NCI-H526 (cell line): ENCODE measurements at places on chromosomes 1 and 21.
A peak's percentile ranks its signal among the peaks of the same experiment; 100 is the strongest.

GRCh38 chr21:41564871-41565274 lies 56.9 kb upstream of the TMPRSS2 start:
- DNase-seq, result no peak

DNA sequence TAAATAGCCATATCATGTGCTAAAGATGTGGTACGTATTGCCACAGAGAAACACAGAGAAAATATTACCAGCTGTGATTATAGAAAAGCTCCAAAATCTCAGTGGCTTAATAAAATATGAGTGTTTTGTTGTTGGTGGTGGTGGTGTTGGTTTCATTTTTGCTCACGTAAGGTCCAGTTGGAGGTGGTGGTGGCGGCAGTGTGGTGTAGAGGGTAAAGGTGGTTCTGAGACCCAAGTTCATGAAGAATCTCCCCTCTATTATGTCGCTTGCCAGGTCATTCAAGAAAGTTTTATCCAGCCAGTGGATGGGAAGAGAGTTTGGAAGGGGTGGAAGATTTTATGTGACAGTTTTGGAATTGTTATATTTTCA lies 217.6 kb upstream of the SAMSN1 start:
- no peak for DNase-seq

DNA sequence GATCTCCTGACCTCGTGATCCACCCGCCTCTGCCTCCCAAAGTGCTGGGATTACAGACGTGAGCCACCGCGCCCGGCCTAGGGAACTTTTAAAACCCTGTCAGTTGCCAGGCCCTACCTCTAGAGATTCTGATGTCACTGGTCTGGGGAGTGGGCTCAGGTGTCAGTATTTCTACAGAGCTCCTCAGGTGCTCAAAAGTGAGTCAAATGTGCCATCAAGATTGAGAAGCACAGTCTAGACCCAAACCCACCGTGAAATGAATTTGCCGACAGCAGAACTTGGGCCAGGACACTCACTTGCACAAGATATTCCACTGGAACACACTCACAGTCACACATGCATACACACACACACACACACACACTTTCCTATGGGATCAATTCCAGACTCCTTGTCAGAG lies 215.5 kb downstream of the RRAGC start:
- no peak for DNase-seq

GRCh38 chr1:227298512-227299240 lies 19.6 kb downstream of the CDC42BPA start:
- DNase-seq, result no peak

DNA sequence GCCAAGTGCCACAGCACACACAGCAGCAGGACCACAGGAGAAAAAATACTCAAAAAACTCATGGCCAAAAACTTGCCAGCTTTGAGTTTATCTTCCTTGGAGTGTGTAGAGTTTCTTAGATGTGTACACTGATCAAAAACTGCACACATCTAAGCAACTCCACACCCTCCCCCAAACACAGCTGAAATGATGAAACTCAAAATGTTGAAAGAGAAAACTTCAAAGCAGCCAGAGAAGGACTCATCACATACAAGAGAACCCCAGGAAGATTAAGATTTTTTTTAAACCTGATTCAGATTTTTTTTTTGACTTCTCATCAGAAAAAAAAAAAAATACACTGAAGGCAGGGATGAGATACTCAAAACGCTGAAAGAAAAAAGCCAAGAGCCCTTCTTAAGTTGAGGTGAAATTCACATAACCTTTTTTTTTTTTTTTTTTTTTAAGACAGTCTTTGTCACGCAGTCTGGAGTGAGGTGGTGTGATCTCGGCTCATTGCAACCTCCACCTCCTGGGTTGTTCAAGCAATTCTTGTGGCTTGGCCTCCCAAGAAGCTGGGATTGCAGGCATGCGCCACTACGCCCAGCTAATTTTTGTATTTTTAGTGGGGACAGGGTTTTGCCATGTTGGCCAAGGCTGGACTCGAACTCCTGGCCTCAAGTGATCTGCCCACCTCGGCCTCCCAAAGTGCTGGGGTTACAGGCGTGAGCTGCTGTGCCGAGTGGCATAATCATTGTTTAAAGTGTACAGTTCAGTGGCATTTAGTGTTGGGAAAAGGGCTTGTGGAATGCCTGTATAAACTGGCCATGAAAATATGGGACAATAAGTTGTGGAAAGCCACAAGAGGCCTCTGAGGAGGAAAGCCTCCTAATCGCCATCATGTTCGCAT lies 20.9 kb upstream of the PDXK start:
- DNase-seq, result no peak

- no peak for DNase-seq
Measured at GRCh38 chr1:102732927-102733326, 375.4 kb downstream of the COL11A1 start.

DNA sequence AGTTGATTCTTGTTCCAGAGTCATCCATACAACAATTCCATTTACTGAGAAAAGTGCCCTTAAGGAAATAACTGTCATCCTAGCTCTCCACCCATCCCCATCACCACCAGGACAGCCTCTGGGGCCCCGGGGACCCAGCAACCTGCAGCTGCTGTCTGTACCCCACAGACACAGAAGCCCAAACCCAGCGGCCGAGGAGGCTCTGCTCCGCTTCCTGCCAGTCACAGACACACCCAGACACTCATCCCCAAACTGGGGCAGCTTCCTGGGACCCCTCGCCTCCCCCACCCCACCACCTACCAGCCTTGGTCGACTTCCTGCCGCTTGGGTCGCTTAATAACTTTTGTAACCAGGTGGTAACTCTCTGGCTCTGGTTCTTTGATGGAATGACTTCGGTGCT lies 121.6 kb upstream of the SLC25A33 start:
- DNase-seq, result no peak

- DNase-seq, result no peak
Measured at GRCh38 chr21:29333406-29333805, 34.7 kb downstream of the BACH1 start.

GRCh38 chr1:11473491-11474034 lies 5.4 kb upstream of the DISP3 start:
- DNase-seq, result no peak

GRCh38 chr1:89951766-89952604 lies 42.9 kb upstream of the ZNF326 start:
- no peak for DNase-seq

GRCh38 chr1:169090308-169090899 lies 16.1 kb upstream of the ATP1B1 start:
- DNase-seq, result no peak

DNA sequence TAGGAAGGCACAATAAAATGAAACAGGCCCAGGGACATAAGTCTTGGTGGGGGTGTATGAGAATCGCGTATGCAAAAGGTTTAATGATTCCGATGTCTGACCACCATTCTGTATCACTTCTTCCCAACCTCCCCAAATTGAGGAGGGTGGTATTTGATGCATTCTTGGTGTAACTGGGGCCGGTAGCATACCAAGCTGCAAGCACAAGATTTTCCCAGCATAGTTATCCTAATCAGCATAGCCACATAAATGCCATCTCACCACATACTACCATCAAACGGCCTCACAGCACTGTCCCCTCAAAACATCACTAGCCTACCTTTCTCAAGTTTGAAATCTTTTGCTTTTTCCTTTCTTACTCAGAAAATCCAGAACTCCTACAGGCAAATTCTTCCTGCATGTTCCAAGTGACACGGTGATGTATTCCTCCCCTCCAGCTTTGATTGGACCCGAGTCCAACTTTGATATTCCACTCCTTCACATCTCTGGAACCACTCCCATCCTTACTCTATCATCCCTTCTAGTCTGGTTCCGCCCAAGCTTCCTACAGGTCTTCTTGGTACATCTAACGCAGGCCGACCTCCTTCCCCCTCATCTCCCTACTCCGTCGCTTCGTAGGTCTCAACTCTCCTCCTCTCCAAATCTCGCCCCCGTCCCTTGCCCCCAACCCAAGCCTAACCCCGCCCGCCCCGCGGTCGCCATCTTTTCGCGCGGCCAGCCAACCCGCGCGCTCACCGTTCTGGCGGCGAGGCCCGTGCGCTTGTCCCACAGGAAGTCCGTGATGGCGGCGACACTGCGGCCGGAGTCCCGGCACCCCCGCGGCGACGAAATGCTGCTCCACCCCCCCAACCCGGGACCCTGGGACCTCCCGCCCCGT lies 600 bp downstream of the CLK2 start:
- DNase-seq, result peak; percentile 95

DNA sequence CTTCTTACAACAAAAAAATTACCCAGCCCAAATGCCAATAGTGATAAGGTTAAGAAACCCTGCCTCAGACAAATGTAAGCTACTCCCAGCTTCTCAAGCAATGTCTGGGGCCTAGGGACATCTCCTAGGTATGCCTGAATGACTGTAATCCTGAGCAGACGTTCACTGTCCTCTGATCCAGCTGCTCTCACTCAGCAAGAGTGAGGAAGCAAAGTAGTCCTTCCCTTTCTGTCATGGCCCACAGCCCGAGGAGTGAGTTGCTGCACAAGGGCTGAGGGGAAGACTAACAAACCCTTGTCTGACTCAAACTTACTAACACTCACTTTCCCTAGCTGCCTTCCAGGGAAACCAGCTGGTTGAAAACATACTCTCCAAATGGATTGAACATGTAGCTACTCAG lies 124.9 kb upstream of the TNFSF4 start:
- no peak for DNase-seq

GRCh38 chr1:197390856-197391255 lies 122.8 kb downstream of the CRB1 start:
- no peak for DNase-seq

GRCh38 chr1:155008015-155008941 lies 5.7 kb downstream of the ZBTB7B start:
- DNase-seq, result no peak

DNA sequence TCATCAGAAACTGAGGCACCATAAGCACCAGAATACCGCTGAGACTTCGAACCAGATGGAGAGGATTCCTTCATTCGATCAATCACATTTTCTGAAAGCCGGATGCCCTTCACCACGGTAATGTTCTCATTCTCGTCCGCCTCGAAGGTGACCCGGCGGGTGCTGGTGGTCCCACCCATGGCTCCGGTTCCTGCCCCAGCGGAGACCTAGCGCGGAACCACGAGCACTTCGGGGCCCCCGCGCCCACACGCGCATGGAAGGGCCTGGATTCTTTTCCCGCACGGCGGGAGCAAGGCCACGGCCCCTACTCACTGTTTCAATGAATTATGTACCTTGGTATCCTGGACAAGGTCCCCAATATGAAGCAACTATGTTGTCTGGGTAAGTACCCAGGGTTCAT lies 33.1 kb upstream of the WDTC1 start:
- DNase-seq, result no peak

- DNase-seq, result no peak
Measured at GRCh38 chr1:56986397-56986796, 20.6 kb upstream of the C8B start.

- DNase-seq, result no peak
Measured at GRCh38 chr1:76905876-76906595, 38.8 kb downstream of the ST6GALNAC5 start.

- DNase-seq, result no peak
Measured at GRCh38 chr1:181490740-181491712, 7.7 kb downstream of the CACNA1E start.

- DNase-seq, result no peak
Measured at GRCh38 chr1:241675983-241676382, 23.9 kb downstream of the WDR64 start.

- no peak for DNase-seq
Measured at GRCh38 chr1:230744382-230744781, 2.8 kb upstream of the CAPN9 start.

- no peak for DNase-seq
Measured at GRCh38 chr1:203051841-203052324, 25.6 kb downstream of the PPFIA4 start.

DNA sequence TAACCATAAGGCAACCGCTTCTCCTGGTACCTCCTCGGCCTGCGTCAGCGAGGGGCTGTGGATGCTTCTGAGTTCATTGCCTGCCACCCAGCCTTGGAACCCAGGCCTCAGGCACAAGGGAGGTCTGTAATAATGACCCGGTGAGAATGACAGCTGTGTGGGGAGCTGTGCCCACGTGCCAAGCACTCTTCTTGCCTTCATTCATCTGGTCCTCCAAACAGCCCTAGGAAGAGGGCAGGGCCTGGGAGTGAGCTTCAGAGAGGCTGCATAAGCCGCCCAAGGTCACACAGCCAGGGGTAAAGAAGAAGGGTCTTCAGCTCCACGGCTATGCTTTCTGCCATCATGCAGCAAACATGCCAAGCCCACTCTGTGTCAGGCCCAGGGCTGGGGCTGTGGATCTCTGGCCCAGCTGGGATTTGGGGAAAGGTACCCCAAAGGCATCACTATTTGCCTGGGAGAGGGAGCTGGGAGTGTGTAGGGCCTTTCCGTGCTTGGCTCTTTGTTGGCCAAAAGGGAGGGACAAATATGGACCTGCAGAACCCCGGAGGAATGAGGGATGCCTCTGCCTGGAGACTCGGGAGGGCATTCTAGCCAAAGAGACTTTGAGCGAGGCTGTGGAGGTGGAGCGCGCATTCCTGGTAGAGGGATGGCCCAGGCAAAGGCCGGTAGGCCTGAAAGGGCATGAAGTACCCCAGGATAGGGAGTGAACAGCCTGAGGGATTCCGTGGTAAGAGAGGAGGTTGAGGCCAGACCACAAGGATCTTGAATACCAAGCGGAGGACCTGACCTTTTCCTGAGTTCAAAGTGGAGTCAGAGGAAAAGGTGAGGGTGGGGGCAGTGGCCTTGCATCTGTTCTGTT lies 10.1 kb upstream of the EDN2 start:
- no peak for DNase-seq

DNA sequence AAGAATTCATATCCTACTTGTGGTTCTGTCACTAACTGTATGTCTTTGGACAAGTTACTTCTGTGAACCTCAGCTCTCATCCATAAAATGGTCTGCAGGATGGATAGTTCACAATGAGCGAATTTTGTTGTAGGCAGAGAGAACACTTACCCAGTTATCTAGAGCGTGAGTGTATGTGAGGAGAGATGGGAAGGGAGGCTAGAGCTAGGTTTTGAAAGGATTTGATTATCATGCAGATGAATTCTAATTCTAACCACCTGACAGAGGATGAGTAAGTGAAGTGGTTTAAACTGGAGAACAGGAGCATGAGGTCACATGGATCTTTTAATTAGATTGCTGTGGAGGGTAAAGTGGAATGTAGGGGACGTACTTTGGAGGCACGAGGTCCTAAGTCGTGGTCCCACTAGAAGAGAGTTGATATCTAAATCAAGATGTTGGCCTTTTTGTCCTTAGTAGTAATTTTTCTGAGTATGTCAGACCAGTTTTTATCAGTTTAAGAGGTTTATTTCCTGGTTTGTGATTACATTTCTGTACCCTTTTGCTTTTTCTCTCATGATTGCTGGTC lies 5.0 kb downstream of the SUCO start:
- no peak for DNase-seq

DNA sequence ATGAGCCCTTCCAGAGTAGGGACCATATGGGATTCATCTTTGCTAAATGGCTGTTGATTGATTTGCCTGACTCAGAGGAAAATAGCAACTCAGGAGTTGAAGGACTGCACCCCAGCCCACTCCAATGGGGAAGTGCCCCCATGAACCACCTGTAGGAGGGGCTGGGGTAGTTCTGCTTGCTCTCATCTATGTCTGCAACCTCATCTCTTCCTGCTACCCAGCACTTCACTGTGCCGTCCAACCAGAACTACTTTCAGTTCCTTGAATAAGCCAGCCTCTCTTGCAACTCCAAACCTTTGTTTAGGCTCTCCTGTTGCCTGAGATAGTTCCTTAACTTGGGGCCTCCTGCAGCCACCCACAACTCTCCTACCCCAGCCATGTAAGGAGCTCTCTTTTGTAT lies 26.6 kb downstream of the BEND5 start:
- DNase-seq, result no peak

- DNase-seq, result no peak
Measured at GRCh38 chr21:46253610-46254124, 25.1 kb upstream of the LSS start.

- no peak for DNase-seq
Measured at GRCh38 chr21:25637851-25638659, 1.0 kb upstream of the JAM2 start.

GRCh38 chr1:235429143-235429542 lies 61.9 kb downstream of the TBCE start:
- DNase-seq, result no peak
